Astrocyte of the spinal cord (primary cell): ENCODE measurements at places on chromosomes 6 and 20.

- peak; percentile 32 for DNase-seq
Measured at GRCh38 chr6:70166088-70166958, 136.6 kb downstream of the COL9A1 start.

- peak; percentile 10 for DNase-seq
Measured at GRCh38 chr20:40046703-40047102, 642.3 kb downstream of the MAFB start.

GRCh38 chr20:35297155-35297554 lies 4.9 kb upstream of the FAM83C start:
- no peak for DNase-seq

DNA sequence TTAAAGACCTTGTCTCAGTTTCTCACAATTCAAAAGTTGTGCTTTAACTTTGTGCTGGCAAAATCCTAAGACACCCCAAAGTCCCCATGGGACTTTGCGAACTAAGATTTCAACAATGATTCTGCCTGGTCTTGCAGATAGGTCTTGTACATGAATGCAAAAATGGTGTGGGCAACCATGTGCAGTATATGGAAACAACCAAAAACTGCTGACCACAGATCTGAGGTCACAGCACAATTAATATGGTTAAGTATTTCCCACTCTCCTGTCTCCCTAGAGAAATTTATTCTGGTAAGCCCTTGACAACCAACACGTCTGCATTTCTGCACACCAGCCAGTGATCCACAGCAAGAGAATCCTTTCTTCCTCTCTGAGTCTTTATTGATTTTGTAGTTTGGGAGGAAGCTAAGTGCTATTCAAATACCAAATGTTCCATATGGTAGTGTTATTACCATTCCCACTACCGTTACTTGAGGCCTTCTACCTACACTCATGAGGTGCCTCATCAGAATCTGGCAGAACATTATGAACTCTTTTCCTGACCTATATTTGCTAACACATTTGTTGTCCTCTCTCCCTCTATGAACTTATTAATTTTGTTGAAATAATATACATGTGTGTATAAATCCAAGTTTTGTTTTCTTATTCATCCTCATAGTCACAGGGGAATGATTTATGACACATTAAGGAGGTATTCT lies 178.7 kb downstream of the ATXN1 start:
- DNase-seq, result no peak

GRCh38 chr6:111482188-111482958 lies 645 bp downstream of the REV3L start:
- peak; percentile 33 for DNase-seq
